ENCODE measurements at places on chromosomes 4 and X.
A peak's percentile ranks its signal among the peaks of the same experiment; 100 is the strongest.

DNA sequence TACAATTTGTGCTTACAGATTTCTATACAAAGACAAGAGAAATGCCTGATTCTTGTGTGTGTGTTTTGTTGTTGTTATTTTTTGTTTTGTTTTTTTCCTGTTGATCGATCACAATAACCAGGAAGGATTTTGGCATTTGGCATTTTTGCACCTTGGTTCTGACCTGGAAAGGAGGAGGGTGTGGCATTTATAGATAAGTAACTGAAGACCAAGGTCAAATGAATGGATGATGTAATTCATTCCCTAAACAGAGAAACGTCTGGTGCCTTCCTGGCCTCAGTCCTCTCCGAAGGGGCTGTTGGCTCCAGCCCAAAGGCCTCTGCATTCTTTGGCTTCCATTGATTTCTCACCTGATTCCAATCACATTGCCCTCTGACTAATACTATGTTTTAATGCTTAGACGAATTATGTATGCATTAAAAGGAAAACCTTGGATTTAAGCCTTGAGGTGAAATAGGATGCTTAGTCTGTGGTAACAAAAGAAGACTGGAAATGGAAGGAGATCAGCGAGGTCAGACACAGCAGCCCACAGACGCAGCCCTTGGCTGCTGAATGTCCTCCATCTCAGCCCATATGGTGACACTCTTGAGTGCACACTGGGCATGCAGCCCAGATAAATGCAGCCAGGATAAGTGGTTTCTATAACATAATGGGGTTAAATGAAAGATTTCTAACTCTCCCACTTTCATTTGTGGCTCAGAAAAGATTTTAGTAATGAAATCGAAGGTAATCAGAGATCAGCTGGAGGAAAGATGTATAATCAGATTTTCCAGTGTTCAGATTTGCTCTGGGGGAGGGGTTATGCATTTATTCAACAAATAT, 60.5 kb upstream of the TRIM2 start:
- DNase-seq: no peak

GRCh38 chr4:183995570-183995969, 90.5 kb downstream of the STOX2 start:
- no peak for DNase-seq

DNA sequence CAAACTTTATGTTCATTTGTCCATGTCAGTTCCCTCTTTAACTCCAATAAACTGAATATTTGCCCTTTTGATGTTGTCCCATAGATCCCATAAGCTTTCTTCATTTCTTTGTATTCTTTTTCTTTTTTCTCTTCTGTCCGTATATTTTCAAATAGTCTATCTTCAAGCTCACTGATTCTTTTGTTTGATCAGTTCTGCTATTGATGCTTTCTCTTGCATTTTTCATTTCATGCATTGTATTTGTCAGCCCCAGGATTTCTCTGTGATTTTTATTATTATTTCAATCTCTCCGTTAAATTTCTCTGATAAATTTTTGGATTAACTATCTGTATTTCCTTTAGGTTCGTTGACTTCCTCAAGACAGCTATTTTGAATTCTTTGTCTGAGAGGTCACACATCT, 272.9 kb upstream of the GALNT7 start:
- DNase-seq: no peak

DNA sequence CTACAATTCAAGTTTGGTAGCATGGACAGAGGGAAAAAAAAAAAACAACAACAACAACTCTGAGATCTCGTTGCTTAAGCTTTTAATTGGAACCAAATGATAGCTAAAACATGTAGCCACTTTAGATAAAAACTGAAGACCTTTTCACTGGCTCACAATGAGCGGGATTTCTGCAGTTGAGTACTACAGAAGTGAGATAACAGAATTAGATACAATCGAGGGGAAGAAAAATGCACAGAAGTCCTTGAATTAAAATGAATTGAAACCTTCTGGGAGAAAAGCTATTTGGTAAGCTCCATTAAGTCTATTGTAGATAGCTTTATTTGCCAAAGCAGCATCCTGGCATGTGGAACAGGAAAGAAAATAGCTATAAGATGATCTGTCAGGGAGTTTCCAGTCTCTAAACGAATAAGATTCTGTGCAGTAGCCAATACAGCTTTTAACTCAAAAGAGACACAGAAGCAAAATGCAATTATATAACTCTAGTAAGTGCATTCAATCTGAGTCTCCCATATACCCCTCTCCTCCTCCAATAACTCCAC, 248.5 kb downstream of the ENOX2 start:
- no peak for DNase-seq

- no peak for DNase-seq
These were observed 31.2 kb downstream of the ATG4A start for GRCh38 chrX:108122748-108123147.

- no peak for DNase-seq
These were observed 2.6 kb downstream of the FAM114A1 start for GRCh38 chr4:38870098-38870808.

- no peak for DNase-seq
These were observed 198.9 kb downstream of the MID1IP1 start for GRCh38 chrX:38999967-39000745.

GRCh38 chr4:105719204-105719603, 10.6 kb downstream of the GSTCD start:
- DNase-seq: no peak

DNA sequence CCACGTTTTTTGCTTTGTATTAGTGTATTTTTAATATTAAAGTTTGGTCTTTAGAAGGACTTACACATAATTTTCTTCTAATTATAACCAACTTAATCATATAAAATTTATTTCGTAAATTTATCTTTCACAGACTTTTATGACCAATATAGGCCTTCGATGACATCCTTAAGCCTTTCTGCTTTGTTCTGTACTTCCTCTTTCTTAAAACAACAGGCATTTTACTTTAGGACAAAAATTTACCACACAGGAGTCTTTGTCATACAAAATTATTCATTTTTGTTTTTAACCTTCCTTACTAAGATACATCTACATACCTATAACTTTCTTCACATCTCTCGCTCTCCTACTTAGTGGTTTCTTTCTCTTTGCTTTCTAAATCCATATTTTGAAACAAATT, 56.3 kb downstream of the RGS12 start:
- no peak for DNase-seq

DNA sequence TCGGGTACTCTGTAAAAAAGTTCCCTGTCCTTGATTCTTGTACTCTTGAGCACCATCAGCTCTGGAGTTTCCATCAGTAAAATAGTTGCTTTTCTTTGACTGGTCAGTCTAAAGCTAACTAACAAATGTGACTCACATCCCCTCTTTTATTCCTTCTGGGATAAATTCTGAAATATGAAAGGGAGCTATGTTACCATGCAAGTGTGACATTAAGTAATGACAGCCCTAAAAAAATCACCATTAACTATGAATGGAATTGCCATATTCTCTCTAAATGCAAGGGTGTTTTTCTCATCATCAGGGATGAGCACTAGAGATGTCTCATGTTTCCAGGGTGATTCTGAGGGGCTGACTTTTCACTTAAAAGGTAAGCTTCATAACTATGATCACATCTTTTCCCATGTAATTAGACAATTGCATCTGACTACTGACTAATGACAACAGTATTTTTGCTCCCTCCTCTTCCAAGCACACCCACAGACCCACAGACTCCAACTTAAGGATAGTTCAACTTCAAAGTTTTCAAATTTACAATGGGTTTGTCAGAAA, 26.9 kb upstream of the RASGEF1B start:
- no peak for DNase-seq

GRCh38 chr4:107562316-107562715, 157.7 kb downstream of the PAPSS1 start:
- DNase-seq: no peak

GRCh38 chr4:8394061-8394519, 46.4 kb downstream of the ACOX3 start:
- no peak for DNase-seq

GRCh38 chr4:156933633-156934258, 37.9 kb downstream of the PDGFC start:
- no peak for DNase-seq

DNA sequence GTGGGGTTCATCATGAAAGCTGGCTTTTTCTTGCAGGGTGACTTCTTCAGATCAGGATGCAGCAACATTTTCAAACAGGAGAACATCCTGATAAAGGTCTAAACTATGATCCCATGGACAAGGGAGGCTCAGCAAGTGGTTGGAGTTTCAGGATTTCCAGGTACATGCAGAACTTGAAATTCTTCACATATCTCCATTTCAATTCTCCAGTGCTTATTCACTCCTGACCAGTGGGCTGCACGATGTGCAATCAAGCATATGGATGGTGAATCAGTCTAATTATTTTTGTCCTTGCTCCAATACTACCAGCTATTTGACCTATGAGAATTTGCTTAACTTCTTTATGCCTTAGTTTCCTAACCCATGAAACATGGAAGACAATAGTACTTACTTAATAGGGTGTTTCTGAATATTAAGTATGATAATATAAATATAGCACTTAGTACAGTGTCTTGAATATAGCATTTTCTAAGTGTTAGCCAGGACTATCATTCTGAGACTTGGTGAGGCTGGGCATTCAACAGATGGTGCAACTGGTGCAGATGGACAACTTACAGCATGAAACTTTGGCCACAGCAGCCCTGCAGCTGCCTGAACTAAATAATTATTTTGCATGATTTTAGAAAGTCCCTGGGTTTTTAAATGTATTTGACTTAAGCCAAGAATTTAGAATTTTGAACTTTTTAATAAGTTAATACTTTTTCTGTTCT, 92.4 kb downstream of the HPGD start:
- DNase-seq: no peak

DNA sequence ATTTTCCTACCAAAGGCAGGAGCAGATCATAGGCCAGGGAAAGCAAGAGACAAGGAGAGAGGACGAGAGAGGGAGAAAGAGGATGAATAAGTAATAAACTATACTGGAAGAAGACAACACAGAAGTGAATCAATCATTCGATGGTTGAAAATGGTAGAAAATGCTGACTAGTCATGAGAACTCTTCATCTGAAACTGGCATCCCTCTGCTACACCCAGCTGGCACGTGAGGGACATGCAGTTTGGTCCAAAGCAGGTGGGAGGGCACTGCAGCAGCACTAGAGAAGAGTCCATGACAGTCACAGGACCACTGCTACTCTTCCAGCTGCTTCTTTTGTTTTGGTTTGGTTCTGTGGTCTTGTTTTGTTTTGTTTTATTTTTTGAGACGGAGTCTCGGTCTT, 74.1 kb downstream of the AFAP1 start:
- no peak for DNase-seq

DNA sequence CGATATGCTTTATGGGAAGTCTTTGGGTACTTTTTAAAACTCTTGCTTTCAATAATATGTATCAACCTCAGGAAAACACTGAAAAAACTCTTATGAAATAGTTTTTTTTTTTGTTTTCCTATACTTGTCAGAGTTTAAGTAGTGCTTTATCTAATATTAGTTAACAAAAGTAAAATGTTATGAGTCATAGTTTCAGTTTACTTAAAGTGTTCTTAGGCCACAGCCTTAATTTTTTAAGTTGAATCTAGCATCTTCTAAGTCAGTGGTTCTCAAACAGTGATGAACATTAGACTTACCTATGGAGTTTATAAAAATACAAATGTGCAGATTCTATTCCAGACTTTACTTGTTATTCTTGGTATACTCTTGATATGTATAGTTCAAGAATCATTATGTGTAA, 26.3 kb upstream of the ADGRL3 start:
- DNase-seq: no peak

- peak; percentile 70 for DNase-seq
These were observed 10.3 kb downstream of the CYP4V2 start for GRCh38 chr4:186201535-186202230.

- no peak for DNase-seq
These were observed 13.0 kb upstream of the FGF5 start for GRCh38 chr4:80253510-80253909.

GRCh38 chrX:101260435-101260834, 30.7 kb downstream of the TAF7L start:
- no peak for DNase-seq

GRCh38 chr4:168521721-168522120, 24.9 kb downstream of the PALLD start:
- no peak for DNase-seq

- DNase-seq: no peak
These were observed at the start of gene MAGED2 for GRCh38 chrX:54807524-54808108. TSS of gene MAGED2 (plus strand) at chrX:54807745. CDS start at chrX:54809332, 1,587 bp downstream.

GRCh38 chr4:182745237-182745636, 171.9 kb downstream of the DCTD start:
- DNase-seq: no peak

DNA sequence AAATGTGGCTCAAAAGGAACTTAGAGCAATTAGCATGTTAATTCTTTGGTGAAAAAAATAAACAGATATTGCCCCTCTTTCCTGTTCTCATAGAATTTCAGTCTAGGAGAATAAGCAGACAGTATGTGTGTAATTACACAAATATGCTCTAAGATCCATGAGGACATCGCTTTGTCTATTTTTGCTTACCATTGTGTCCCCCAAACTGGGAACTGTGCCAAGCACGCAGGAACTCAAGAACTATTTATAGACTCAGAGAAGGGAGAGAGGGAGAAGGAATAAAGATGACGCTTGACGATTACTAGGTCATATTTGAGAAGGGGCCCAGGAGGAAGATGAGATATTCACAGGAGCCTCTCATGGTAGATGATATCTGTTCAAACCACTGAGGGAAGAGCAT, 692.6 kb downstream of the RAB28 start:
- no peak for DNase-seq

DNA sequence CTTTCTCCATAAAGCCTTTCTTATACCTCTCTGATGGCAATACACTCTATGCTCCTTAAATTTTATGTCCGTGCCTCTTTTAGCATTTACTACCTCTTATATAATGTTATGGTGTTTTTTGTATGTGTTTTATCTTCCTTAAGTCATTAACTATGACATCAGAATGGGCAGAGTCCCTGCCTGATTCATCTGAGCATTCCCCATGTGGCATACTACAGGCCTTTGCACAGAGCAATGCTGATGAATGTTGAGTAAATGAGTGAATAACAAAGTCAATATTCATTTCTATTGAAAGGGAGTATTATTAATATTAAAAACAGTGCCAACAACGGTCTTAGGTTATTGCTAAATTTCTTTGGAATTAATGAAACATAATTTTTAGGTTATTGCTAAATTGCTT, 18.8 kb upstream of the RPS6KA3 start:
- no peak for DNase-seq

GRCh38 chr4:106864231-106864630, 171.9 kb downstream of the DKK2 start:
- DNase-seq: no peak

DNA sequence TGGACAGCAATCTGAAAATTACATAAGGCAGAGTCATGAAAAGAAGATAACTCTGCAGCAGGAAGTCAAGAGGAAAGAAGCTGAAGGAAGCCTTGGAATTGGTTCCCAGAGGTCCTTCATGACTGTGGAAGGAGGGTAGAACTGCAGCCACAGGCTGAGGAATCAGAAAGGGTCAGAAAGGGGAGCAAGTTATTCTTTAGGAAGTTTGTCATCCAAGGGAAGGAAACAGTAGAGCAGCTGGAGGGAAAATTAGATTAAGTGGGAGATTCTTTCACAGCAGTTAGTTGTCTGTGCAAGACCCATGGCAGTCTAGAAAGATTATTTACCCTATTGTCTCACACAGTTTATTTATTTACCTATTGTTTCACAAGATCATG, 9.3 kb upstream of the ADH1C start:
- DNase-seq: no peak

- DNase-seq: no peak
These were observed 388.0 kb downstream of the GPM6A start for GRCh38 chr4:175424111-175424510.
